ENCODE measurements at places on chromosomes 6 and 20.

DNA sequence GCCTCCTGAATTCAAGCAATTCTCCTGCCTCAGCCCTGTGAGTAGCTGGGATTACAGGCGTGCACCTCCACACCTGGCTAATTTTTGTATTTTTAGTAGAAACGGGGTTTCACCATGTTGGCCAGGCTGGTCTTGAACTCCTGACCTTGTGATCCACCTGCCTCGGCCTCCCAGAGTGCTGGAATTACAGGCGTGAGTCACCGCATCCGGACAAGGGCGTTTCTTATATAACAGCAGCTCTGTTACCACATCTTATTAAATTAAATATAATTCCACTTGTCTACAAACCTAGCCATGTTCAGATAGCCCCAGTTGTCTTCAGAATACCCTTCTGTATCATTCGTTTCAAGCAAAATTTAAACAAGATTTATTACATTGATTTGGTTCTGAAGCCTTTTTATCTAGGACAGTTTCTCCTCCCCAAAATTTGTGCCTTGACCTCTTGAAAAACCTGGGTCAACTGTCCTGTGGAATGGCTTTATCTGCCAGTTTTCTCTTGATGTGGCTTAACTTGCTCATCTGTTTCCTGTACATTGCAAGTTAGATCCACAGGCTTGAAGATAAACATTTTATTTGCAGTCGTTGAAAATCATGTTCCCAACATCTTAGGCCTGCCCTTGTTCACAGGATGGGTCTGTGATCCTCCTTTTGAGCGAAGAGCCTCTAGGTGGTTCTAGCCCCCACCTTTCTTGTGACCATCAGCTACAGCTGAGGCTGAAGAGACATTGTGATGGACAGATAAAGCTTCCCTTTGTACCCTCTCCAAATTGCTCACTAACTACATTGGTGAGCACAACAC, 132.2 kb downstream of the ARID1B start:
- no peak for DNase-seq

DNA sequence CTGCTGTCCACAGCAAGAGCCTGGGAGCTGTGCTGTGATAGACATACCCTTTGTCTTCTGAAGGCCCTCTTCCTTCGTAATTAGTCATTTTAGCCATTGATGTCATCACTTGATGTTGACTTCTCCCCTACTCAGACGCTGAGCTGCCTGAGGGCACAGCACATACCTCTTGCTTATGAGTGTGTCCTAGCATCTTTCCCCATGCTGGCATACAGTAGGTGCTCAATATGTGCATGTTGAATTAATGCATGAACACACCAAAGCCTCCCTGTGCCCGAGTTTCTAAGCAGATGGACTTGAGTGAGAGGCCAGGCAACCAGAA, 35.8 kb upstream of the FAM83D start:
- DNase-seq, result no peak

GRCh38 chr6:154301839-154302752, 54.5 kb downstream of the IPCEF1 start:
- no peak for DNase-seq

- DNase-seq, result no peak
Measured at GRCh38 chr20:33875055-33875454, 63.9 kb downstream of the CHMP4B start.

DNA sequence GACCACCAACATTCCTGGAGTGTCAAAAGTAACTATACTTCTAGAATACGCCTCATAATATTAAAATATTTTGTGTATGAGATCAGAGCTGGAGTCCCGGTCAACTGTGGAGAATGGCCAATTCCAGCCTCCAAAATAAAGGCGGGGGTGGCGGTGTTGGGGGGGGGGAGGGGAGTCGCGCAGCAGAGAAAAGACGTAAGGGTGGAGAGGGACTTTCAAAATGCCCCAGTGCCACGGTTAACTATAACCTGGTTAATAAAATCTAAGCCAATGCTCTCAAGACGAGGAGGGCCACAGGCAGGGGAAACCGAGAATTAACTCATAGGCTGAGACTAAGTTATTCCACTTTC, 1.3 kb downstream of the NUP153 start:
- no peak for DNase-seq

DNA sequence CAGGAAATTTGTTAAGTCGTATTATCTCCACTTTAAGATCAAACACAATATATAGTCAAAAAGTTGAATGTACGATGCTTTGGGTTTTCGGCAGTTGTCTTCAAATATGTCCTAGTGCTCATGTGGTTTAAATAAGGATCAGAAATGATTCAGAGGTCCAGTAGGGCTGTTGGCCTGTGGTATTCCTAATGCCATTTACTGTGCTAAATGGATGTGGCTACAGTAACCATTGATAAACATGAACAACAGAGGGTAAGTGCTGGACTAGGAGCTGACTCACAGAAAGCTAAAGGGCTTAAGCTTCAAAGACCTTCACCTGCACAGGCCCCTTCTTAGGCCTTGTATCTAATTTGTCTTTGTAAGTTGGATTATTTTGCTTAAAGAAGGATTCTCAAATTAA, 80.5 kb upstream of the TPD52L1 start:
- DNase-seq, result no peak

DNA sequence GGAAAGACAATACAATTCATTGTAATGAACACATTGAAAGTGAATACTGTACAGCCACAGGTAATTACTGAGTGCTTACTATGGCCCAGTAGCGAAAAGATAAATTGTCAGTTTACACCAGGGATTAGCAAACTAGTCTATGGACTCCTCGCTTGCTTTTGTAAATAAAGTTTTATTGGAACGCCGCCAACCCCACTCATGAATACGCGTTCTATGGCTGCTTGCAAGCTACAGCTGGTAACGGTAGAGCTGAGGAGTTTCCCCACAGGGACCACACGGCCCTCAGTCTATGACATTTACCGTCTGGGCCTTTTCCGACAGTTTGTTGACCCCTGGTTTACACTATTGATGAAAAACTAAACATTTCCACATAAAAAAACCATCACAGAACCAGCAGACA, 24.2 kb downstream of the LAMA5 start:
- no peak for DNase-seq

GRCh38 chr6:37029249-37029971, 24.0 kb downstream of the FGD2 start:
- DNase-seq, result peak; percentile 52

- no peak for DNase-seq
Measured at GRCh38 chr6:21654361-21654760, 60.8 kb downstream of the SOX4 start.

DNA sequence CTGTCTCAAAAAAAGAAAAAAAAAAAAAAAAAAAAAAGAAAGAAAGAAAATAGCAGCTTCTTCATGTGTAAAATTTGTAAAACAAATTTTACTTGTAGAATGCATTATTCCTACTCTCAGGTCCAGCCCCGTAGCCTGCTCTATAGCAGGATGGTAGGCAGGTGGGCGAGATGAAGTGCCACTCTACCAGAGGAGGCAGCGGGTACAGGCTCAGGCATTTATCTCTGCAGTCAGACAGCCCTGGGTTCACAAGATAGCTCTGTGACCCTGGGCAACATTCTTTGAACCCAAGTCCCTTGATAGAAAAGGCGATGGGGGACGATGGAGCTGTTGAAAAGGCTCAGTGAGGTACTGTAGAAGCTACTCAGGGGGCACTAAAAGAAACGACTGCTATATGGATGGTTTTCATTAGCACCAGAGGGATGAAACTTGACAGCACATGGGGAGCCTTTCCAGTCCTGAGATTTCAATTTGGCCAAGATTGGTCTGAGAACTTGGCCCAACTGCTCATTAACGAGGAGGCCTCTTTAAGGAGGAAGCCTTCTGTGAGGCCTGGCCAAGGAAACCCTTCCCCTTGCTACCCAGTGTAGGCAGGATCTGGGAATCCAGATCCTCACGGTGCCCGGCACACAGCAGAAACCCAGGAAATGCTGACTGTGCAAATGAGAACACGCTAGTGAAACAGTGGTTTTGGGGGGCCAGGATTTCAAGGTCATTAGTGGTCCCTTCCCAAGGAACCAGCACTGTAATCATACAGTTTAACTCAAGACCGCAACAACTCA, 63.1 kb downstream of the MYH7B start:
- DNase-seq, result no peak

DNA sequence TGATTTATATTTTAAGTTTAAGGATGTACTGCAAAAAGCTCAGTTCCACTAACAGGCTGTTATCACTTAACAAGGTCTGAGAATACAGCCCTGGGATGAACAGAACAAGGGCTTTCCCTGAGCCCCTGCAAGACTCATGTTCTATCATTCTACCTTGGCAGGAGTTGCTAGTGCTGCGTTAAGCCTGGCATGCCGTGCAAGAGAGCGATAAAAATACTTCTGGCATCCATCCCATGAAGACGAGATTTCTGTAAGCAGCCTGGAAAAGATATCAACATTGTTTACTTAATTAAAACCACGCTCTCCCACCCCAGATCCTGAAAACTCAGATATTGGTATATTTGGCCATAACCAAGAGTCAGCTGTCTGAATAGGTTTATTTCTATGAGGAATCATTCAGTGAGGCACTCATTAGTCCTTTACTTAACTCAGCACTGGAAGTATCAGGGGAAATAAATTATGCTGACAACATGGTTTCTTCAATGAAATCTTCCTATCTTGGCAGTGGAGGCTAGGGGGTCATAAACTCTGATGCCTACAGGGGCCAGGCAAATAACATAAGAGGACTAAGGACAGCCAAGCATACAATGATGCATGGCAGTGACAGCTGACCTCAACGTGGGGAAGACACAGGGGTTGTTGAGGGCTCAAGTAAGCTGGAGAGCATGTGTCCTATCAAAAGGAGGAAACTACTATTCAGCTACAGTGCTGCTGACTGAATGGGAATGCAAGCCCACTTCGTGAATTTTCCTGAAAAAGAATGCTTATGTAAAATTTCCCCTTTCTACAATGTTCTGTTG, 37.6 kb upstream of the LYRM2 start:
- DNase-seq, result no peak

DNA sequence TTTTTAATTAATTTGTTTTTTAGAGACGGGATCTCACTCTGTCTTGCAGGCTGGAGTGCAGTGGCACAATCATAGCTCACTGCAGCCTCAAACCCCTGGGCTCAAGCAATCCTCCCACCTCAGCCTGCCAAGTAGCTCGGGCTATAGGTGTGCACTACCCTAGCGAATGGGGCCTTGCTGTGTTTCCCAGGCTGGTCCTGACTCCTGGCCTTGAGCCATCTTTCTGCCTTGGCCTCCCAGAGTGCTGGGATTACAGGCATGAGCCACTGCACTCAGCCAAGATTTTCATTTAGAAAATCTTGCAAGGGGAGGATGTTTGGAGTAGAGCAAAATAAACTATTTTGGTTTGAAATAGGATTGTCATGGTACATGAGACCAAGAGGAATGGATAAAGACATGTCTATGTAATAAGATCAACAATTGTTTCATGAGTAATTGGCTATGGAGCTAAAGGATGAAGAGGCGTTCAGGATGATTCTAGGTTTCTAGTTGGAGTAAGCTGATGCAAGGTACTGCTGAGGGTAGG, 237.8 kb downstream of the UST start:
- DNase-seq, result no peak

DNA sequence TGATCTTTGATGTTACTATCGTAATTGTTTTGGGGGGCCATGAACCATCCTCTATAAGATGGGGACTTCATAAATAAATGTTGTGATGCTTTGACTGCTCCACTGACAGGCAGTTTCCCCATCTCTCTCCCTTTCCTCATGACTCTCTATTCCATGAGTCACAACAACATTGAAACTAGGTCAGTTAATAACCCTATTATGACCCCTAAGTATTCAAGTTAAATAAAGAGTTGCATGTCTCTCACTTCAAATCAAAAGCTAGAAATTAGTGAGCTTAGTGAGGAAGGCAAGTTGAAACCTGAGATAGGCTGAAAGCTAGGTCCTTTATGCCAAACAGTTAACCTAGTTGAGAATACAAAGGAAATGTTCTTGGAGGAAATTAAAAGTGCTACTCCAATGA, 491.0 kb downstream of the HAO1 start:
- no peak for DNase-seq

DNA sequence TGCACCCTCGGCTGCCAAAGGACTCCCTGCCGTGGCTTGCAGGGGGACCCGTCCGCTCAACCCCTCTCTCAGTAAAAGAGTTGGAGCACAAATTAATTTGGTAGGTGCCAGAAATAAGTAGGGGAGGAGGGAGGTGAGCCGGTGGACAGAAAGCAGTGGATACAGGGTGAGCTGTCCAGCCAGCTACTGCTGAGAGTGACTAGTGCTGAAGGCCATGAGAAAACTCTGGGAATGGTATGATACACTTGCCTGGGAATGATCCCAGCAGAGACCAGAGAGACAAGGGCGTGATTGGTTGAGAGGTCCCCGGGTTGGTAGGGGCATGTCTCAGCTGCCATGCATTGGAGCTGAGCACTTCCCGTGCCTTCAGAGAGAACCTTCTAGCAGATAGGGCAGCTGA, 15.7 kb downstream of the FOXQ1 start:
- no peak for DNase-seq

DNA sequence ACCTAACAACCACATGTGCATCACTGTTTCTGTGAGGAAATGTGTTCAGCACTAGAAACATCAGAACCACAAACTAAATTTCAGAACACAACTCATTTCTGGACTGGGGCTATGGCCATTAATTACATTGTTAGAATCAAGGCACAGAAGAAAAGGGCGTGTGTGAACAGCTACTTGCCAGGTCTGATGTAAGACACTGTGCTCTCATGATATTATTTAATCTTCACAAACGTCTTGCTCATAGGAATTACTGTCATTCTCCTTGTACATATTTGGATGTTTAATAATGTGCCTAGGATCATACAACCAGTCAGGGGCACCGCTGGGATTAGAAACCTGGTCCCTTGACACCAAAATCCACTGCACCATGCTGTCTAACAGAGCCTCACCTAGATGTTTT, 14.8 kb downstream of the ADGRF1 start:
- no peak for DNase-seq

DNA sequence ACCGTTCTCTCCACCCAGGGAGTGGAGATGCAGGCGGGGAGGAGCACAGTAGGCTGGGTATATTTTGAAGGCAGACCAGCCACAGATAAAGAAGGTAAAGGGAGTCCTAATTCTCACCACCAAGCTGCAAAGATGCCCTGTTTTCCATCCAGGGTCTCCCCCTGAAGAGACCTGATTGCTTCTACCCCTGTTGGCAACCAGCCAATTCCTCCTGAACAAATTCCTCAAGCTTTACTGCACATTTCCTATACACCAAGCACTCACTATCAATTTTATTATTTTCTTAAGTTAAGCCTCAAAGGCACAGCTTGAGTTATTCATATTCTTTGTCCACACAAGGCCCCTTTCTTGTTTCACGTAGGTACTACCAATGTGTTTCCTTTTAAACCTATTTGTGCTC, 214.4 kb downstream of the EYA2 start:
- no peak for DNase-seq

DNA sequence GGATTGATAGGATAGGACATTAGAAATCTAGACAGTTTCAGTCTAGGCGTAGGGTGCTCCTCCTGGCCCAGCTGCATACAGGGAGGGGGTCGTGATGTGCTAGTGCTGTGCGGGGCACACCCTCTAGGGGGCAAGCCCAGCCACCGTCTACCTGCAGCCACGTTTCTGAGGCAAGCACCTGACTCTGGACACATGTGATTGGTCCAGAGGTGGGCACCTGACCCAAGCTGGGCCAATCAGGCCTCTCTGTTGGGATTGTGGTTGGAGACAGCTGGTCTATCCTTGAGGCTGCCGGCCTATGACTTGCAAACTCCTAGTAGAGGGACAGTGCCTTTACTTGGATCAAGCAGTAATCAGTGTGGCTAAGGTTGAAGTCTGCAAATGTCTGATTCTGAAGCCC, 317.1 kb downstream of the BMP7 start:
- DNase-seq, result no peak
